ENCODE measurements at places on chromosomes 7 and 10. TPM values are rescaled to one million over a fixed set of nuclear protein-coding genes. Genes with fewer than 3 reads are reported as not detected.

The ZSCAN25 gene
- 32.4 TPM for total RNA-seq

The ZNF365 gene
- total RNA-seq = 0.30 TPM

The ERLIN1 gene
- total RNA-seq = 17.8 TPM

The RADIL gene
- 0.53 TPM for total RNA-seq

The HOXA6 gene
- total RNA-seq = 0.31 TPM

The ACHE gene
- total RNA-seq = 0.41 TPM

The KIAA1549 gene
- total RNA-seq = 1.7 TPM

The AS3MT gene
- 0.39 TPM for total RNA-seq

The CACNB2 gene
- total RNA-seq = not detected

The MYOZ1 gene
- not detected for total RNA-seq

The PDE6C gene
- not detected for total RNA-seq

The PLEKHS1 gene
- not detected for total RNA-seq

The PDZD7 gene
- total RNA-seq = 0.44 TPM

The ASZ1 gene
- not detected for total RNA-seq

The ELOVL3 gene
- 0.24 TPM for total RNA-seq

The RAPGEF5 gene
- 0.46 TPM for total RNA-seq

The MCM10 gene
- 30.6 TPM for total RNA-seq

The SSC4D gene
- 1.0 TPM for total RNA-seq

The ENTPD7 gene
- total RNA-seq = 3.9 TPM

The MNX1 gene
- total RNA-seq = 0.17 TPM

The CALD1 gene
- total RNA-seq = 10.8 TPM

The SLC26A3 gene
- not detected for total RNA-seq

The NCF1 gene
- total RNA-seq = 3.8 TPM

Measured in activated T-cell treated with anti-CD3 and anti-CD28 coated beads, Interleukin-2, amount 50 U/mL, for 72 hours (primary cell).